ENCODE measurements at places on chromosomes 3 and 15.

DNA sequence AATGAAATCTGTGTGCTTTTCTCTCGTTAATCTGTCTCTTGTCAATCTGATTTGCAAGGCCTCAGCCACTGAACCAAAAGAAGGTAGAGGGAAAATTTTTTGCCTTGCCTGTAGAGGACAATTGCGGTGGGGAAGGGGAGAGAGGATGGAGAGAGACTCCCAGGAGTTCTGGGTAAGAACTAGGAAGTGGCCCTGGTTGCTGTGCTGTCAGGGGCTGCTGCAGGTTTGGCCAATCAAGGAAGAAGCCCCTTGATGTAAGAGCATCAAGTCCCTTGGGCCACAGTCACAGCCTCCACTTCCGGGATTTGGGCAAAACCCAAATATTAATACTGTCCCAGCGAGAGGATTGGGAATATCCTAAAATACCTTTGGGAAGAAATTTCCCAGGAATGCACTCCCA, 43.3 kb downstream of the TRANK1 start:
- no peak for DNase-seq

GRCh38 chr15:75809986-75810750, 33.1 kb upstream of the UBE2Q2 start:
- peak; percentile 4 for DNase-seq

DNA sequence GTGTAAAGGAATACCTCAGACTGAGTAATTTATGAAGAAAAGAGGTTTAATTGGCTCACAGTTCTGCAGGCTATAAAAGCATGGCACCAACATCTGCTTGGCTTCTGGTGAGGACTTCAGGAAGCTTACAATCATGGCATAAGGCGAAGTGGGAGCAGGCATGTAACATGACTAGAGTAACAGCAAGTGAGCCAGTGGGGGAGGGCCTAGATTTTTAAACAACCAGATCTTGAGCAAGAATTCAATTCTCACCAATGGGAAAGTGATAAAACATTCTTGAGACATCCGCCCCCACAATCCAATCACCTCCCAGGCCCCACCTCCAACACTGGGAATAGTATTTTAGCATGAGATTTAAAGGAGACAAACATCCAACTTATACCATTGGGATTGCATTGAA, 44.2 kb upstream of the BCL2A1 start:
- no peak for DNase-seq

GRCh38 chr3:99730870-99731269, 86.8 kb upstream of the CMSS1 start:
- DNase-seq: peak; percentile 73

GRCh38 chr15:89370120-89370977, 35.7 kb upstream of the POLG start:
- no peak for DNase-seq
